Temporal lobe (tissue), 4 donors: ENCODE measurements at places on chromosomes 12 and 14. TPM values are rescaled to one million over a fixed set of nuclear protein-coding genes. Genes with fewer than 3 reads are reported as not detected.

The ADAM21 gene
- total RNA-seq = not detected

The RGS6 gene
- 7.6 TPM for total RNA-seq

The PTPRB gene
- total RNA-seq = 7.1 TPM

The CCDC196 gene
- not detected for total RNA-seq

The TC2N gene
- total RNA-seq = 4.4 TPM

The MAX gene
- 34.2 TPM for total RNA-seq

The POTEG gene
- total RNA-seq = not detected

The FBXO21 gene
- 117 TPM for total RNA-seq

The ORMDL2 gene
- total RNA-seq = 3.0 TPM

The ZNF705A gene
- total RNA-seq = not detected

The TMTC1 gene
- total RNA-seq = 8.9 TPM
